Activated gamma-delta T cell (primary cell): ENCODE measurements at places on chromosomes 7 and 10.

GRCh38 chr7:74214816-74215630, 5.2 kb downstream of the LAT2 start:
- no peak for DNase-seq

DNA sequence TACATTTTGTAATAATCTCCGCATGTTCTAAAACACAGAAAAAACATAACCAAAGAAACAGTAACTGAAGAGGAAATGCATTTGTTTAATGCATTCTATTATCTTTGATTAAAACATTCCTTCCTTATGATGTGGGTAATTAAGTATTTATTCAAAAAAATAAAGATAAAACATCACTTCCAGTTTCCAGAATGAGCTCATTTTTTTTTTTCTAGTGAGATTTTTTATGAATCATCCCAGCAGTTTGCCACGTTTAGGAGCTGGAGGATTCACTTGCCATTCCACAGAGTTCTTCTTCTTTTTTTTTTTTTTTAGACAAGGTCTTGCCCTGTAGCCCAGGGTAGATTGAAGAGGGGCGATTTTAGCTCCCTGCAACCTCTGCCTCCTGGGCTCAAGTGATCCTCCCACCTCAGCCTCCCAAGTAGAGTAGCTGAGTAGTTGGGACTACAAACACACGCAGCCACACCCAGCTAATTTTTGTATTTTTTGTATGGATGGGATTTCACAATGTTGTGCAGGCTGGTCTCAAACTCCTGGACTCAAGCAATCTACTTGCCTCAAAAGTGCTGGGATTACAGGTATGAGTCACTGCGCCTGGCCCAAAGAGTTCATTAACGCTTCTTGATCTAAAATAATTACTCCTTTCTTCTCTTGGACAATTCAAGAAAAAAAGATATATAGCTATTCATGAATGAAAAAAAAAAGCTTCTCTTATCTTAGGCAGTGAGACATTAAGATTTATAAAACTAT, 177.3 kb downstream of the DKK1 start:
- no peak for DNase-seq

DNA sequence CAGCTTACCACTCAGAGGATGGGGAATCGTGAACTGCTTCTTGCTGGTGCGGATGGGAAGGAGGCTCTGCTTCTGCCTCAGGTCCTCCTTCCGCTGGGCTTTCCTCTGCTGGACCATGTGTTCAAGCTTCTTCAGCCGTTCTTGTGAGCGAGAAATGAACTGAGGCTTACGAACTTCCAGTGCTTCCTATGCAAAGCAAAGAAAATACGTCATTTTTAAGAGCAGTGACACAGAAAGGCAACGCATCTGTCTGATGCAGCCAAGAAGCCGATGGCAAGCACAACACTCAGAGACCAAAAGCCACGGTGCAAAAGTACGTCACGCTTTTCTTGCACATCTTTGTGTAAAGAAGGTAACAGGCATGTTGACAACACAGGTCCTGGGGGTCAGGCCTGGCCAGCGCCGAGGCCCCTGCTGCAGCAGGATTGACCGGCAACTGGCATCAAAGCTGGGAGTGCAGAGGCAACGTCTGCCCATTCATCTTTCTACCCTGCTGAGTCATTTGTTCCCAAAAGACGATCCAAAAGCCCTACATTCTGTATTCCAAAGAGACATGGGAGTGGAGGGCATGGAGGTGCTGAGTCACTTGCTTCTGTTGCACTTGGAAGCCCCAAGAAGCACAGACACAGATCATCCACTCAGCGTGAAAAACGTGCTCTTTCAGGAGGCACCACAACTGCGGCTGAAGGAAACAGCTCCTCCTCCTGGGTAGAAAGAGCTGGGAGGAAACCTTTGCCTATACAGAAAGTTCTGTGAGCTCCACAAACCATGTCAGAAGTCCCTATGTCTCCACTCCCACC, 71.0 kb upstream of the ADAM12 start:
- DNase-seq, result no peak

DNA sequence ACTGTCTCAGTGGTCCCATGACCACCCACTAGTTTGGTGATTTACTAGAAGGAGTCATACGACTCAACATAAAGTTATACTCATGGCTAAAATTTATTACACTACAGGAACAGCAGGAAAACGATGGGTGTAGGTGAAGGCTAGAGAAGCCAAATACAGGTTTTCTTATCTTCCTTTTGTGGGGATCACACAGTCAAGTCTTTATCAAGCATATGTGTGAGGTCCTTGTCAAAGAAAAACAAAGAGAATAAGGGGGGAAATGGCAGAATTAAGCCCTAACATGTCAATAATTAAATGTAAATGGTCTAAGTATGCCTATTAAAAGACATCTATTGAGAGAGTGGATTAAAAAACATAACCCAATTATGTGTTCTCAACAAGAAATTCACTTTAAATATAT, 47.8 kb upstream of the UBN2 start:
- no peak for DNase-seq

DNA sequence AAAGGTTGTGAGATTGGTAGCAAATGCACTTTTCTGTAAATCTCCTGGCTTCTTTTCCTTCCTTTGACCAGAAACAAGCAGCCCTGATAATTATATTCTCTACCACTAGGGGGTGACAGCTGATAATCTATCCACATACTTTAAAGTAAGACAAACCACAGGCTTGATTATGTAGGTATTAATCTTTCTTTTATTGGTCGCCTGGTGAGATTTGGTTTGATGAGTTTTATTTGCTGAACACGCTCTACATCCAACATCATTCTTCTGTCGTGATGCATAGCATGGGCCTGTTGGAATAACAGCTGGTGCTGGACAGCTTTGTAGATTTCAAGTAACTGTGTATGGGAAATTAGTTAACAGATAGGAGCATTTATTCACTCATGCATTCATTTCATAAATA, 63.5 kb downstream of the ZNF365 start:
- DNase-seq, result no peak

- DNase-seq, result no peak
Measured at GRCh38 chr7:43117095-43117494, 4.6 kb downstream of the HECW1 start.
